Epithelial cell of proximal tubule (primary cell): ENCODE measurements at places on chromosomes 16 and 17.

GRCh38 chr16:31569360-31569717 is 41.6 kb downstream of the AHSP start:
- DNase-seq = no peak

- DNase-seq = no peak
Measured at GRCh38 chr17:66276328-66276937, 26.0 kb upstream of the PRKCA start.

DNA sequence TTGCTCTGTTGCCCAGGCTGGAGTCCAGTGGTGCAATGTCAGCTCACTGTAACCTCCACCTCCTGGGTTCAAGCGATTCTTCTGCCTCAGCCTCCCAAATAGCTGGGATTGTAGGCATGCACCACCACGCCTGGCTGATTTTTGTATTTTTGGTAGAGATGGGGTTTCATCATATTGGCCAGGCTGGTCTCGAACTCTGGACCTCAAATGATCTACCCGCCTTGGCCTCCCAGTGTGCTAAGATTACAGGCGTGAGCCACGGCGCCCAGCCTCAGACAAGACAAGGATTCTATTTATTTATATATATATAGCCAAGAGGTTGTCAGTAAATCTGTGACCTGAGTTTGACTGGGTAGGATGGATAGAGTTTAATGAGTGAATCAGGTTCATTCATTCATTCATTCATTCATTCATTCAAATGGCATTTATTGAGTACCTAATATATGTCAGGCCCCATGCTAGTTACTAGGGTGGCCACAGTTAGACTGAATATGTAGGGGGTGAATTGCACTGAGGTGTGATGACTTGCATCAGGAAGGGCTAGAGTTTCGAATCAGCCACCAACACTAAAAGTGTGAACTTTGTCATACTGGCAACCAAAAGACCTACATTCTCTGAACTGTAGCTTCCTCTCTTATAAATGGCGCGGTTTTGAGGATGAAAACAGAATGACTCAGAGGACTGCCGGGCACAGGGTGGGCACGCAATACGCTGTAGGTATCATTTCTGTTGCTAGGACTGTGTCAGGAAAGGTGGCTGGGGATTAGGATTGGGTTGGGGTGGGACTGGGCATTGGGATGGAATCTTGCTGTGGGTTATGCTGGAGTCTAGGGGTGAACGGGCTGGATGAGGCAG is 37.8 kb downstream of the ITGAE start:
- no peak for DNase-seq

GRCh38 chr17:50166518-50167181 is 845 bp downstream of the SGCA start:
- DNase-seq = no peak

- DNase-seq = no peak
Measured at GRCh38 chr17:48192321-48192731, 84.8 kb downstream of the SNX11 start.

GRCh38 chr16:12020009-12020408 is 43.5 kb downstream of the SNX29 start:
- DNase-seq = no peak

DNA sequence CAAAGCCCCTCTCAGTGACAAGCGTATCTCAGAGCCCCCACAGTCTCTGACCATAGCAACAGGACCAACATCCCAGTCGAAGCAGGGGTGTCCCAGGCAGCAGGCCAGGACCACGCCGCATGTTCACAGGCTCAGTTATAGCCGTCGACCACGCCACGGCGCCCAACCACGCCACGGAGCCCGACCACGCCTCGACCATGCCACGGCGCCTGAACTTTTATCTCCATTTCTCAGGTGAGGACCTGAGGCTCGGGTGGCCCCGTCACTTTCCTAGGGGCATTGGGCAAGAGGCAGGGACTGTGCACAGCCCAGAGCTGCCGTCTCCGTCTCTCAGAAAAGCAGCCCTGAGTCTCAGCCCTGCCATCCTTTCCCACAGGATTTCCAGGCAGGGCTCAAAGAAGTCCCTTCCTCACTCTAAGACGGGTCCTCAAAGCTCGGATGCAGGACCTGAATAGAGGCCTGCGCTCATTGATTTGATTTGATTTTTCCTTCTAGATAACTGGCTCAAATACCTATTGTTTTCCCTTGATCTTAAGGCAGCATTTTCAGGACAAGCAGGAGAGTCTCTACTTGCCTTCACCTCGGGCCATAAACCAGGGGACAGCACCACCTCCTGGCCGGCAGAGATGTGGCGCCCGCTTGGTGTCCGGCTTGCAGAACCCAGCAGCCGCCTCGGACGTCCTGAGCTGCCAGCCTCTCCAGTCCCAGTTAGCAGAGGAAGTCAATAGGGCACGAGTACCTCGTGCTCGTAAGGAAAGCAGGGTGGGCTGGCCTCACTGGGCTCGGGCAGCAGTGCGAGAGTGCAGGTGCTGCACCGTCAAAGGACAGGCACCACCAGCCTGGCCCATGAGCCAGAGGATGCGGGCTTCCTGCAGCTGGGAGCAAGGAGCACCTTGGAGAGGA is 38.8 kb downstream of the C16orf95 start:
- no peak for DNase-seq

DNA sequence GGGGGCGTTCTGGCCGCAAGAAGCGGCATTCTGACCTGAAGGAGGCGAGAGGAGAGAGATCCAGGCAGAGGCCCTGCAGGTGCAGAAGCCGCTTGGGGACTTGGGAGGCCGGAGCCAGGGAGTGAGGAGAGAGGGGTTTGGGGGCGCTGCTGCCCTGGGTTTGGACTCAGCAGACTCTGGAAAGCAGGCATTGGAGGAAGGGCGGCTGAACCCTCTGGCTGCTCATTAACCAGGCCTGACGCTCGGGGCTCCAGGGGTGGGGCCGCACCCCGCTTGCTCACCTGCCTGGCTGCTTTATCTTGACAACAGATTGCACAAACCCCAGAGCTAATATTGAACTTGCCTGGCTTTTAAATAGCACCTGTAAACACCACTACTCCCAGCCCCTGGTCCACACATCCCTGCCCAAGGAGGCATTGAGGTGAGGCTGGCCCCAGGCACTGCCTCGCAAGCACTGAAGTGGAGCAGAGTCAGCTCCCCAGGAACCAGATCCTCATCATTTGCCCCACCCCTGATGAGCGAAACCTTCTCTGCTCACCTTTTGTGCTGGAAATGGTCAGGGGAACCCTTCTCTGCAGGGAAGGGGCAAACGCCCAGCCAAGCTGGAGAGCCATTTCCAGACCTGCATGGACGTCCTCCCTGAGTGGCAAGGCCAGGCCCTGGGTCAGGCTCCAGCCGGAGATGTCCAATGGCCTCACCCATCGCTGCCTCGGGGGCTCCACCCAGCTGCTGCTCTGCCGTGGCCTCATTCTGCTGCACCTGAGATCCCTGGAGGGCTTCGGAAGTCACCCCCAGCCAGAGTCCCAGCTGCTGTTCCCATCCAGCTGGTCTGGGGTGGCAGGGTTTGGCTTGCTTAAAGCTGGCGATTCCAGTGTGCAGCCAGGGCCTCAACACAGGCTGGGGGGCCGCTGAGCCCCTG is 190.2 kb upstream of the GSE1 start:
- DNase-seq = no peak

GRCh38 chr17:69451416-69452394 is 37.2 kb downstream of the MAP2K6 start:
- no peak for DNase-seq

DNA sequence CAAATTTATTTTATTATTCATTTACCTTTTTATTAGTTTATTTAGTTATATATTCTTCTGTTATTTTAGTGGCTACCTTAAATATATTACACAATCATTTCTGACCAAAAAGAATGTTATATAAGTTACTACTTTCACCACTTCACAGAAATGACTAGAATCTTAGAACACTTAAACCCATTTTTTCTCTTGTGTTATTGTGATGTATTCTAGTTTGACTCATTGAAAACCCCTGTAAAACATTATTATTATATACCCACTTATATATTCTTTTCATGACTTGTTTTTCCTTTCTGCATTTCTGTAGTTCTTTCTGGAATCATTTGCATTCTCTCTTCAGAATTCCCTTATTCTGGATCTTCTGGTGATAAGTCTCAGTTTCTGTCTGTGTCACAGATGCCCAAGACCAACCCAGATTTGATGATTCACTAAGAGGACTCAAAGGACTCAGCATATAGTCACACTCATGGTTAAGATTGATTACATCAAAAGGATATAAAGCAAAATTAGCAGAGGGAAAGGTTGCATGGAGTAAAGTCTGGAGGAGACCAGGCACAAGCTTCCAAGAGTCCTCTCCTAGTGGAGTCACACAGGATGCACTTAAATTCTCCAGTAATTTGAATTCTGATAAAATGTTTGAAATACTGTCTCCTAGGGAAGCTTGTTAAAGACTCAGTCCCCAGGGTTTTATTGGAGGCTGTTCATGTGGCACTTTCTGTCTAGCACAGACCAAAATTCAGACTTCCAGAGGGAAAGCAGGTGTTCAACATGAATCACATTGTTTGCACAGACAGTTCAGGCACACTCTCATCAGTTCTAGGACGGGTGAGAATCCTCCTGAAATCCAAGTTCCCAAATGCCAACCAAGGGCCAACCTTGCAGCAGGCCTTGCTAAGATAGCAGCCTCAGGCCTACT is 7.7 kb downstream of the GINS3 start:
- no peak for DNase-seq

DNA sequence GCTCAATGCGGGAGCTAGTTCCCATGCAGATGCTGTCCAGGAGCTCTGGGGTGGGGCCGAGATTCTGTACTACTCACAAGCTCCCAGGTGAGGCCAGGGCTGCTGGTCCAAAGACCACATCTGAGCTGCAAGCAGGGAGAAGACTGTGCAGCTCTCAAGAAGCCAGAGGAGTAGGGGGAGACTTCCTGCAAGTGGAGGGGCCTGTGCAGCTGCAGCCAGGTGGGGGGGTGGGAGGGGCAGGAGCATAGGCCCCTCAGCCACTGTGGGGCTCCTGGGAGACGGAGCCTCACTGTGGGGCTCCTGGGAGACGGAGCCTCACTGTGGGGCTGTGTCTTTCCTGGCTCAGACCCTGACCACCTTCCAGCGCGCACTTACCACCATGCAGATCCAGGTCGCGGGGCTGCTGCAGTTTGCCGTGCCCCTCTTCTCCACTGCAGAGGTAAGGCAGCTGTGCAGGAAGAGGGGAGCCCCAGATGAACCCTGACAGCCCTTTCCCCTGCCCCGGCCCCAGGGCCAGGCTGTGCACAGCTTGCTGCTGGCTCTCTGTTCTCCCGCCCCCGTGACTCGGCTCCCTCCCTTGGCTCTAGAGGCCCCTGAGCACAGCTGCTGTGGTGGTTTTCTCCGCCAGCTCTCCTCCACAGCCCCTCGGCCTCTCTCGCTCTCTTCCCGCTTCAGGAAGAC is 24.3 kb upstream of the DNAI2 start:
- DNase-seq = no peak

- no peak for DNase-seq
Measured at GRCh38 chr17:37742116-37742761, 2.6 kb downstream of the HNF1B start.

DNA sequence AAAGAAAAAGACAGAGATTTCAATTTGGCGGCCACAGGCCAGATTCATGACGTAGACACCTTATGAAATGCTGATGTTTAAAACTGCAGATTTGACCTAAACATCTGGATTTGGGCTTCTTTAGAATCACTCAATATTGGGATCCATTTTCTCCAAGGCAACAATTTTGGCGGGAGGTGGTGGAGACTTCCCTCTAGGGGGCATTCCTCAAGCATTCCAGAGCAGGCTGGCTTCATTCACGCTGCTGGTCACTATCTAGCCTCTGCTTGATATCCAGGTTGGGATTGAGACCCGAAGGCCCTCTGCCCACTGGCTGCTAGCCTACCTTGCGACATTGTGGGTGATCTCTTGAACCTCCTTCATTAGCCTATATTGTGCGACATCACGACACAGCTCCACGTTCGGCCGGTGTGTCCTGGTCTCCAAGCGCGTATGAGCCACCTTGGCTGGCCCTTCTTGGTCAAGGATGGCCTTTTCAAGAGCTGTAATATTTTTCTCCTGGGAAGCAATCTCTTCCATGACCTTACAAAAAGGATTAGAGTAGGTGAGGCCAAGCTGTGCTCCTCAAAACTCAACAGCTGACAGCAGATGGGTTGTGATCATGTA is 24.5 kb downstream of the FBXO39 start:
- DNase-seq = no peak

GRCh38 chr17:56119936-56120335 is 33.3 kb upstream of the ANKFN1 start:
- DNase-seq = no peak

DNA sequence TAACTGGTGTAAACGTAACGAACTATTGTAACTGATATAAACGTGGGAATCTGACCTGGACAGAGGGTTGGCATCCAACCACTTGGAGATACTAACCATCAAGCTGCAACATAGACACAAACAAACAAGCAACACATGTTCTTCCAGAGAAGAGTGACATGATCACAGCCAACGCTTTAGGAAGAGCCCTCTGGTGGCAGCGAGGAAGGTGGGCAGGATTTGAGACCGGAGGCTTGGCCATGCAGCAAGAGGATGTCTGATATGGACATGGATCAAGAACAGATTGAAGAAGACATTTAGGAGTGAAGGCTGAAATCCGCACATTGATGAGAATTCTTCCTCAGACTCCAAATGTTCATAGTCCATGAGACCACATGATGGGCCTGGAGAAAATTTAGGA is 40.3 kb upstream of the TNRC6A start:
- DNase-seq = no peak

DNA sequence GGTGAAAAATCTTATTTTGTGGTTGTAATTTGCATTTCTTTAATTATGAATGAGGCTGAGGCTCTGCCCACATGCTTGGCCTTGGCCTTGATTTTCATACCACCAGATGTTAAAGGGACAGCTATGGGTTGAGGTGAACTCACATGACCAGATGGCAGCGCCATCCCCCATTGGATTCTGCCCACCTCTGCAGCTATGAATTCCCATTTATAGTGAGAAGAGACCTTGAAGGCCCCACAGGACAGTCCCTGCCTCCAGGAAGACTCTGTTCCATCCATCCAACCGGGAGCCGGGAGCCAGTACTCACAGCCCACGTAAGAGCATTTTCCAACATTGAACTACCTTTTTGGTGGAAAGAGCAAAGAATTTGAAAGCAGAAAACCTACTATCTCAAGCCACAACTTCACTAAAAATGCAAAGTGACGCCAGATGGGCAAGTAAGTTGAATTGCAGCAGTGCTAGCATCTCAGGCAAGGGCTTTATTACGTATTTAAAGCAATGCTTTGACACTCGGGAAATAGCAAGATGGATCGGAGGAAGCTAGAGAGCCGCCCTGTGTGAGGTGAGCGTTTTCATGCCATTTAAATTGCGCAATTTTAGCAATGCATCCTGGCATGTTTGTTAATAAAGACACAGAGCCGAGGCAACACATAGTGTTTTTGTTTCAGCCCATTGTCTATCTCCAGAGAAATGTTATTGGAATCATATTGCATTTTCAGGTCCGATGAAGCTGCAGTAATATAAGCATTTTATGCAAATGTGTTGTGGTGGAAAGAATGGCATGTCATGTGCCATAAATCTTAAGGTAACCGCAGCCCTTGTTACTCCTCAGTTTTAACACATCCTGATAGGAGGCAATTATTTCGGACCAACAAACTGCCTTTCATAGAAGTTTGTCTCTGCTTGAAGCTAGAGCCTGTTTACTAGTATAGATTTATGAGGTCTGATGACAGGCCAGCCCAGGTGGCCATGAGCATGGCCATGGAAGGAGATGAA is 273.4 kb upstream of the TNRC6C start:
- no peak for DNase-seq
